Renal cortex interstitium (tissue), 15 donors: ENCODE measurements at places on chromosomes 4 and X.

GRCh38 chr4:111793433-111794091 is 351.7 kb upstream of the FAM241A start:
- no peak for DNase-seq

- no peak for DNase-seq
Measured at GRCh38 chr4:2734612-2735011, 21.5 kb downstream of the TNIP2 start.

GRCh38 chr4:53039741-53040458 is 177.8 kb downstream of the RASL11B start:
- no peak for DNase-seq

DNA sequence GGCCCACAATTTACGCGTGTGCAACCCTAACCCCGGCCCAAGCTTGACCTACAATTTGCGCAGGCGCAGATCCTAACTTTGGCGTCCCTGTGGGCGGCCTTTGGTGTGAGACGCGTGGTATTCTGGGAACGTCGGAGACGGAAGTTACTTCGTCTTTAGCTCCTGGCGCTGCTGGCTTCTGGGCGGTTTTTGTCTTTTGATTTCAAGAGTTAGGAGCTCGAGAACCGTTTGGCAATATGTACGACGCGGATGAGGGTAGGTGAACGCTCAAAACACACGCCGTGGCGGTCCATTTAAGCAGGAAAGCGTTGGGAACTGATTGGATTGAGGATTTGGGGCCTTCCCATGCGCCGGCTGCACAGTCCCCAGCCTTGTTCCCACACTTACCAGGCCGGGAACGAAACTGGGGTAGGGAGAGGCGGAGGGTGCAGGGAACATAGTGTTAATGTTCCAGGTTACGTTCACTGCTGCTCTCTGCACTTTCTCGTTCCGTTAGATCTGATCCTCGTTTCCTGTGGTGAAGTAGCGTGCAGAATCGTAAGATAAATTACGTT is at the start of gene POLR2B:
POLR2B (plus strand) TSS at position 147 of the 554 bp plus-strand sequence; CDS start at position 237, 90 bp downstream.
- DNase-seq: peak; percentile 81

DNA sequence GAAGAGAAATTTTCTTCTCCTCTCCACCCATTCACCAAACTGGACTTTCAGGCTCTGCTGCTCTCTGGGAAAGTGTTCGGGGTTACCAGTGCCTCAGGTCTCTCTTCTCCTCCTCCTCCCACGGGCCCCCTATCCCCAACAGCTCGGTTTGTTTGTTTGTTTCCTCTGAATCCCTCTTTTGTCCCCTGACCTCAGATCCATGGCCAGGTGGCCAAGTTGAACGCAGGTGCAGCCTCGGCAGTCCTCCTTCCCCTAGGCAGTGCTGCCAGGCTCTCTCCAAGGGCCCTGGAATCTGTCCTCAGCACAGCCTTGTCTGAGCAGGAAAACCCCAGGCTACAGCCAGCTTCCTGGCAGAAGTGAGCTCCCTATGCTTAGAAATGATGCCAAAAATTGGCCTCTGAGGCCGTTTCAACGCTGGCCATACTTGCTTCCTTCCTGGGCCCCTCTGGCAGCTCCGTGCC is 60.0 kb downstream of the FHDC1 start:
- DNase-seq: no peak

DNA sequence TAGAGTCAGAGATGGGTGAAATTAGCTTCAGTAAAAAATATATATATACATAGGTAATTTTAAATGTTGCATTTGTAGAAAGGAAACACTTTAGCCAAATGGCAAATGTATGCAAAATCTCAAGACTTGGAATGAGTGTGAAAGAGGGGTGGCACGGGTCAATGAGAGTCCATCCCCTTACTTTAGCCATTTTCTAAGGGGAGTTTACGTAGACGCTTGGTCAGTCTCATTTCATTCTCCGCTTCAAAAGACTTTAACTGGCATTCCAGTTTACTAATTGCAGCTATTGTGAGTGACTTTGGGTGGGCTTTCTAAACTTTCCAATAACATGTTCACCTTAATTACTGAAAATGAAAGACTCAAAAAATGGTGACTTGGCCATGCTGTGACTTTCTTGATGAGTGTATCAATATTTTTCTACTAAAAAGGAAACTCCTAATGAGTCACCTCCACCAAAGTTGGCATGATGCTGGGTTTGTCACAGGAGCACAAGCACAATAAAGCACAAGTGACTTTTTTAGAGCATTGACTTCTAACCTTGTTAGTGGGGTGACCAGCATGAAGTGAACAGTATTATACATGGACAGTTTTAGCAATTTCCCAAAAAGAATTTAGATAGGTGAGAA is 356.0 kb upstream of the RASGEF1B start:
- no peak for DNase-seq

GRCh38 chr4:126959056-126959745 is 673.6 kb upstream of the INTU start:
- DNase-seq: no peak

DNA sequence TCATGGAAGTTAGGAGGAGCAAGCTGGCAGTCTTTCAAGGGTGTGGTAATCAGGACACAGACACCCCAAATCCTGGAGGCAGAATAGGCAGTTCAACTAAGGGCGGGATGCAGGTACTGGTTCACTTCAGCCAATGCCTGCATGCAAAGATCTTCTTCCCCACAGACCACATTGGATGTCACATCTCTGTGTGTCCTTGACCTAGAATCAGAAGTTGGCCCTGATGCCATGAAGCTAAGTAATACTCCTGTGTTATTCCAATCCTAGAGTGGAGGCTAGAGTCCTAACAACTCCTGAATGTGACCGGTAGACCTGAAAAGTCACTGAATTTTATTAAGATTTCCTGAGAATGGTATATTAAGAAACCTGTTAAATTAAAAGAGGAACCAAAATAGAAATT is 165.5 kb downstream of the DMD start:
- no peak for DNase-seq

GRCh38 chr4:149838036-149838435 is 22.4 kb upstream of the IQCM start:
- no peak for DNase-seq

- DNase-seq: no peak
Measured at GRCh38 chr4:79210636-79211049, 115.2 kb downstream of the NAA11 start.

- DNase-seq: no peak
Measured at GRCh38 chrX:65601126-65601525, 66.3 kb upstream of the MSN start.

GRCh38 chr4:182897601-182898478 is 19.3 kb downstream of the DCTD start:
- DNase-seq: no peak

GRCh38 chr4:795726-796119 is 30.2 kb downstream of the CPLX1 start:
- DNase-seq: no peak

DNA sequence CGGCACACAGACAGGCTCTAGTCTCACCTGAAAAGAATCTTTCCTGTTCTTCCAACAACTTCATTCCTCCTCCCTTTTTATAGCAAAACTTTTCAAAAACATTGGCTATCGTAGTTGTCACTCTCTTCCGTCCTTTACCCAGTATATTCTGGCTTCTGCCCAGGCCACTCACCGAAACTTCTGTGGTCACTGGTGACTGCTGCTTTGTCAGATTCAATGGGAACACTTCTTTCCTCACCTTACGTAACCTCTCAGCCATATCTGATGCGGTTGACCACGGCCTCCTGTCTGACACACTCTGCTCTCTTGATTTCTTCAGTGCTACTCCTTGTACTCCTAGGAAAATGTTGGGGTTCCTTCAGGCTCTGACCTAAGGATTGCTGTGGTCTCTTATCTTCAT is 9.2 kb upstream of the RNF150 start:
- no peak for DNase-seq

DNA sequence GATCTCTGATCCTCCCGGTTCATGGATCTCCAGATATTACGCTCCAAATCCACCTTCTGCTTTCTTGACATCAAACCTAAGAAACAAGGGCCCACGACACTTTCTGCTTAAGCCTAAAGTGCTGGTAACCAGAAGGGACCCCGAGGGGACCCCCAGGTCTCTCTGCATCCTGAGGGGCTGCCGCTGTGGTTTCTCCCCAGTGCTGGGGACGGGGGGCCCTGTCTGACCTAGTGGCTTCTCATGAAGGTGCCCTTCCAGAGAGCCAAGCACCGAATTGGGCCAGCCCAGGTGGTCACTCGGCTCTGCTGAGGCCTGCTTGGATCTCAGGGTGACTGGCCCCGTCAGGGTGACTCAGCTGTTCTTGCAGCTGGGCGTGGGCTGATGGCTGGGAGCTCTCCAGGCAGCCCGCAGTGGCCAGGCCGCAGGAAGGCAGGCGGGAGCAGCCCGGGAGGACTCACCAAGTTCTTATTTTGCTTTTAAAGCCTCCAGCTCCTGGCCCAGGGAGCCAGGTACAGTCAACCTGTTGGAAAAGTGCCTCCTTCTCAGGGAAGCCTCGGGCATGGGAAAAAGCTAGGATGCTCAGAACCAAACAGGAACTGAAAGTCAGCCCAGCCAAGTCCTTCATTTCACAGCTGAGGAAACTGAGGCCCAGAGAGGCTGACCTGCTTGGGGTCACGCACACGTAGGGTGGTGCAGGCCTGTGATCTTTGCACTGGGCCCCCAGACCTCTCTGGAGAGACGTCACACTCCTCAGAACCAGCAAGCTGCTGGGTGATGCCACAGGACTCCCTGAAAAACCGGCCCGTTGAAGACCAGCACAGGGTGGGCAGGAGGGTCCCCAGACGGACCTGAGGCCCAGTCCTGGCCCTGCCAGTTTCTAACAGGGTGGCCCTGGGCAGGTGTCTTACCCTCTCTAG is 16.7 kb downstream of the BLOC1S4 start:
- no peak for DNase-seq

GRCh38 chr4:11487868-11488544 is 59.3 kb upstream of the HS3ST1 start:
- peak; percentile 28 for DNase-seq

- no peak for DNase-seq
Measured at GRCh38 chr4:107187091-107187490, 151.0 kb upstream of the DKK2 start.

DNA sequence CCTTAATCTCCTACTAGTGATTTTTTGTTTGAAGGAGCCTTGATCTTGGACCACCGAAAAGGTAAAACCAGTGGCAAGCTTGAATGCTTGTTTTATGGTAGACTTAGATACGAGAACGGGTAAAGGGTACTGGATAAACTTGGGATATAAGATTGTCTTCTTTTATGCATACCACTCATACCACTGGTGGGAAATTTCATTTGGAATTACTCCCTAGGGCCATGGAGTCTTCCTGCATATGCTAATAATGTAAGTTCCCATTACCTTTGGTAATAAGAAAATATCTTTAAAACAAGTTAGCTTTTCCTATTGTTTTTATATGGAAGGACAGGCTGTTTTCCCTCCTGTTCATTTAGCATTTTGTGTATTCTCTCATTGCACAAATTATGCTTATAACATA is 11.7 kb downstream of the SMARCAD1 start:
- DNase-seq: no peak

DNA sequence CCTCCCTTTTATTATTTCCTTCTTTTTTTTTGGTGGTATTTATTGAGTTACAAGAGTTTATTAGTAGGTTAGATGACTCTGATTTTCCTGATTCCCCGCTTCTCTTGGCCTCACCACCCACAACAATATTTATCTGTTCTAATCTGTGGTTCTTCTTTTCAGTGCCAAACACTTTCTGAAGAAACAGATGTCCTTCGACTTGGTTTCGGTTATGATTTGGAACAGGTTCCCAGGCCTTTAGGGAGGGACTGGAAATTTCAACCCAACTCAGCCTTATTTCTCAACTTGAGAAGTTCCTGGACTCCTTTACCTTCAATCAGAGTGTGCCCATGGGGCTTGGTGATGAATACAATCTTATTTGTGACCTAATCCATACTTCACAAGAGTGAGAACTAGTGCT is 108.1 kb downstream of the UCHL1 start:
- DNase-seq: no peak

DNA sequence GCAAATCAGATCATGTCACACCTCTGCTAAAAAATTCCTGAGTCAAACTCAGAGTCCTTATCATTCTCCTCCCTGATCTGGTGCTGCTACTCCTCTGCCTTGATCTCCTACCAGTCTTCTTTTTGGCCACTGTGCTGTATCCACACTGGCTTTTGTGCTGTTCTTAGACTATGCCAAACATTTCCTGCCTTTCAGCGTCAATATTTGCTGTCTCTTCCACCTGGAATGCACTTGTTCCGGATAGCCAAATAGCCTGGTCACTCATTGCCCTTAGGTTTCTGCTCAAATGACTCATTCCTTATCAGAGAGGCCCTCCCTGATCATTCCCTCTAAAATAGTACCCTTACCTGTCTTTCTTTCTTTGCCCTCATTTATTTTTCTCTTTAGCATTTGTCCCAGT is 24.4 kb upstream of the RP2 start:
- DNase-seq: no peak

GRCh38 chr4:134848681-134849080 is 647.1 kb upstream of the PABPC4L start:
- DNase-seq: no peak

GRCh38 chr4:147049946-147050345 is 104.3 kb upstream of the TTC29 start:
- no peak for DNase-seq

GRCh38 chr4:5755679-5756078 is 44.7 kb downstream of the EVC start:
- no peak for DNase-seq

DNA sequence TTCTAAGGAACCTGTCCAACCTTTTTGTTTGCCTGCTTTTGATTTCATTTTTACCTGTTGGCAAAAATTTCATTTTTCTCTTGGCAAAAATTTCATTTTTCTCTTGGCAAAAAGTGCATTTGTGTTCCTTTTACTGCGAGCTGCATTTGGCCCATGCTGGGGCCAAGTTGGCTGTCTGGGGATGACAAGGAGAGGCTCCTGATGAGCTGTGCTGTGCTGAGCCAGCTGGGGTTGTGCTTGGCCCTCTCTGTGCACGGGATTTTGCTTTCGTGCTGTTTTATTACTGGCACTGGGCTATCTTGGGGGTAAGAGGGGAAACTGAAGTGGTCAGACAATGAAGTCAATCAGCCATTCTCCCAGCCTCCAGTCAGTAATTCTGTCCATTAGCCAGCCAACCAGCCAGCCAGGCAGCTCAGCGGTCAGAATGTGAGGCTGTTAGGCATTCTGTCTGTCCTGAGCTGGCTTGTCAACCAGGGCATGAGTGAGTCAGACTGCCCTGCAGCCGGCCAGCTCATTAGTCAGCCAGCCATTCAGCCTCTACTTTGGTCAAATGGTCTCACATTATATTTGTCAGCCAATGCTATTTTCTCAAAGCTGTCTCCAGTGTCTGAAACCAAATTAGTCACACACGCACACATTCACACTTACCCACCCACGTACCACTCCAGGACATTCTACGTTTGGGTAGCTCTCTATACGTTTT is 56.9 kb upstream of the PRPS1 start:
- no peak for DNase-seq
